ENCODE measurements at places on chromosomes 7 and 10.

- no peak for DNase-seq
These were observed 39.0 kb downstream of the CDH23 start for GRCh38 chr10:71435571-71436267.

GRCh38 chr10:88260329-88261051 lies 322.6 kb downstream of the RNLS start:
- no peak for DNase-seq

- DNase-seq: no peak
These were observed 1.6 kb downstream of the DPYSL4 start for GRCh38 chr10:132188331-132188730.

DNA sequence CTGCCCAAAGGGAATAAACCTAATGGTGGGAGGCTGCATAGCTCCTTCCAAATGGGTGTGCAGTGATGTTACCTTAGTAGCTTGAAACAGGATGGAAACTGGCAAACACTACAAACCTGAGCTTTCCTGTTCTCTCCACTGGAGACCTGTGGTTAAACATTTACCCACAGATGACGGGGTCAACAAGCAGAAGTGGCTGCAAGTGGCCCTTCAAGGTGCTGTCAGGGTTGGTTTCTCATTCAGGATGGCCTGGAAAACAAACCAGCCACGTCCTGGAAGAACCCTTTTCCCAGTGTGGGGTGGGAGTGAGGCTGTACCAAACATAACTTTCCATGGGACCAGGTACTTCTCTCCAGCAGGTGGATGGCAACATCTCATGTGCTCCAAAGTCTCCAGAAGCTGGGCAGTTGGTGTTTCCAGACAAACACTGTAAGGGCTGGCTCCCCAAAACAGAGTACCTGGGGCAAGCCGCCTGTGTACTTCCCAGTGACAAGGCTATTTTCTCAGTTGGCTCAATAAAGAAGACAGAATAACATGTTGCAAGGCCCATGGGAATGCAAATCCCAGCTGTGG lies 67.5 kb downstream of the DNAJB9 start:
- DNase-seq: no peak

DNA sequence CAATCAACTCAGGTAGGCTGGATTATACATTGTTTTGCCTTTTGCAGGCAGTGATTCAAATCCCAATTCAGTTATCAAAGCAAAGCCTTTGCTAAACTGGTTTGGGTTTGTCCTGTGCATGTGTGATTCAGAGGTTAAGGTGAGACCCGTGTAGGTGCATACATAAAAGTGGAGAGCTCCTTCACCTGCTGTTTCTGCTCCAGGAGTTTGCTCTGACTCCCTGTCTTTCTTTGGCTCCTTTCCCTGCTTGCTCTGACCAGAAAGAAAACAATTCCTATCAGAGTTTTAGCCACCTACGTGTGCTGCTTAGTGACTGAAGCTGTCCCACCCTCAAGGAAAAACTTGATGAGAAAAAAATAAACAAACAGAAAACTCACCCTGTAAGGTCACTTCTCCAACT lies 101.1 kb downstream of the TPST1 start:
- no peak for DNase-seq

GRCh38 chr10:55631071-55631654 lies 729.9 kb downstream of the ZWINT start:
- DNase-seq: no peak

GRCh38 chr10:83343676-83344075 lies 795.6 kb upstream of the GHITM start:
- no peak for DNase-seq

- DNase-seq: no peak
These were observed 1.7 kb upstream of the SPACDR start for GRCh38 chr7:100465702-100466311.

Measured in stimulated activated CD4-positive, alpha-beta T cell treated with anti-CD3 and anti-CD28 coated beads, TNF-alpha, amount 100 ng/mL, for 4 hours (primary cell).